CD4-positive, alpha-beta T cell treated with Interleukin-15 for 1 hour (primary cell): ENCODE measurements at places on chromosomes 16 and 17.

GRCh38 chr16:3059041-3059722 lies 6.3 kb upstream of the IL32 start:
- peak; percentile 88 for DNase-seq

DNA sequence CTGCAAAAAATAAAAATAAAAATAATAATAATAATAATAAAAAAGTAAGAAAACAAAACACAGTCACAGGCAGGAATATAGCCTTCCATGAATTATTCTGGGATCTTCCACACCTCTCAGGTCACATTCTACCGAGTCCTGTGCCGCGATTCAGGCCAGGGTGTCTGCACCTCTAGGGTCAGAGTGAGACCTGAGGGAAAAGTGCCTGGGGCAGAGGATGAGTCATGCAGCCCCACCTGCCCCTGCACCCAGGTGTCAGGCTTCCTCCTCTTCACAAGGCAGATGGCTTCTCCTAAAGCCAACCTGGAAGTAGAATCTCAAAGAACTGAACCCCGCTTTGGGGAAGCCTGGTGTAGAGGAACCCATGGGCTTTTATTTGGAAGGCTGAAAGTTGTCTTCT lies 283.7 kb downstream of the CPPED1 start:
- no peak for DNase-seq

DNA sequence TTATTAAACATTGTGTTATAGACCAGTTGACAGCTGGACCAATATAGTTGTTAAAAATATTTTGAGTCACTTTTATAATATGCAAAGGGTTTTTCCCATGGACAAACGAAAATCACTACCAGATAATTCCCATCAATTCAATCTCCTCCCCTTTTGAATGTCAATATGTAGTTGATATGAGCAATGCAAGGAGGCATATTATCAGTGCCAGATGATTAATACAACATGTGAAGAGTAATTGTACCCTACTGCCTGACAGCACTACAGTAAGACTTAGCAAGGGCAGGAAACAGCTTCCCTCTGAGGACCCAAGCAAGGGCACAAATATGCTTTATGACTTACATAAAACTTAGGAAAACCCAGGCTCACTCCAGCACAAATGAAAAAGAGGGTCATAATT lies 17.3 kb downstream of the KANSL1 start:
- no peak for DNase-seq

- no peak for DNase-seq
Measured at GRCh38 chr17:59353106-59353854, 21.8 kb downstream of the YPEL2 start.

- DNase-seq, result no peak
Measured at GRCh38 chr16:1153480-1154160, 714 bp downstream of the CACNA1H start.

DNA sequence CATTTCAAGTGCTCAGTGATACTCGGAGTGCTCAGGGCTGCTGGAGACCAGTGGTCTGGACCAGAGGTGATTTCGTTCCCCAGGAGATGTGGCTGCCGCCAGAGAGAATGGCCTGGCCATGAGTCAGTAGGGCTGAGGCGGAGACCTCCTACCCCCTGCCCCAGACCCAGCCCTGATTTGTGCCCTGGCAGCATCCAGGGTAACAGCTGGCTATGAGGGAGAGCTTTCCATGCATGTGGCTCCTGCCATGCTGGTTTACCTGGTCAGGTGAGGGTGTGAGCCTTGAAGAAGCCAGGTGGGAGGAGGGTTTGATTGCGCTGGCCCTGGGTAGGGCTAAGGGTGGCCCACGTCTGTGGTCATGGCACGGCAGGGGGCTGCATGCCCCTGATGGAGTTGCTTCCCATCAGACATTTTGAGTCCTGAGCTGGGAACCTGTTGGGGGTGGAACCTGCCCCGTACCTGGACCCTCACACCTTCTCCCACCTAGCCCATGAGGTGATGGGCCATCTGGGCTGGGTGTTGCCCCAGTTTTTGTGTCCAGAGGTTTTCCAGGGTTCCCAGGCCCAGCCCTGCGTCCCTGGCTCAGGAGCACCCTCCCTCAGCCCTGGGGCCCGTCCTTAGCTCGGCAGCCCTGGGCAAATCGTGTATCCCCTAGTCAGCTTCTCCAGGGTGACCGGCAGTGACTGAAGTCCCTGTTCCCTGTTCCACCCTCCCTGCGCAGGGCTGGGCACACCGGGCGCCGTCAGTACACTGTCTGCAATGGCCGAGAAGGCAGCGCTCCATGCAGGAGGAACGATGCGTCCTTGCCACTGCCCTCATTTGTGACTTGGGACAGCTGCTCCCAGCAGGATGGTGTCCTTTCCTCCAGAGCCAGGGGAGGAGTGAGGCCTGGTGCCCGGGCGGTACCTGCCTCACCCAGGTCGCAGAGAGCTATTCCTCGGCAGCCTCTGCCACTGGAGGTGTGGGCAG lies 9.0 kb upstream of the CSNK1D start:
- DNase-seq, result no peak

DNA sequence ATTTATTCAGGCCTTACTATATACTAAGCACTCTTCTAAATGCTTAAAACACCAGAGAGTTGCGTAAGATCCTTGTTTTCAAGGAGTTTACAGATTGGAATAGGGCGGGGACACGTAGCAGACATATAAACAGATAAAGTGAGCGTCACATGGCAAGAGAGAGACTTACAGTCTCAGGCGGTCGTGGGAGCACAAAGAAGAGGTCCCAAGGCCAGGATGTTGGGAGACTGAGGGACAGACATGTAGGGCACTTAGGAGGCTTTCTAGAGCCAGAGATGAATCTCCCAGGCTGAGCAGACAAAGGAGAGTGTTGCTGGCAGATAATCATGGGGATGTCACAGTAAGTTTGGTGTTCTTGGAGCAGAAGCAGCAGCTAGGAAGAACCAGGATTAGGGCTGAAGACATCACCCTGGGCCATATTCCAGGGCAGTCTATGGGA lies 119.1 kb upstream of the ANKFN1 start:
- DNase-seq, result no peak

- peak; percentile 74 for DNase-seq
Measured at GRCh38 chr17:74862108-74862901, 2.6 kb upstream of the GRIN2C start.

GRCh38 chr16:52817696-52818095 lies 235.0 kb downstream of the CHD9NB start:
- no peak for DNase-seq

- no peak for DNase-seq
Measured at GRCh38 chr16:2208308-2208707, 2.4 kb downstream of the BRICD5 start.

GRCh38 chr16:85179344-85180046 lies 67.2 kb upstream of the CIBAR2 start:
- DNase-seq, result no peak

DNA sequence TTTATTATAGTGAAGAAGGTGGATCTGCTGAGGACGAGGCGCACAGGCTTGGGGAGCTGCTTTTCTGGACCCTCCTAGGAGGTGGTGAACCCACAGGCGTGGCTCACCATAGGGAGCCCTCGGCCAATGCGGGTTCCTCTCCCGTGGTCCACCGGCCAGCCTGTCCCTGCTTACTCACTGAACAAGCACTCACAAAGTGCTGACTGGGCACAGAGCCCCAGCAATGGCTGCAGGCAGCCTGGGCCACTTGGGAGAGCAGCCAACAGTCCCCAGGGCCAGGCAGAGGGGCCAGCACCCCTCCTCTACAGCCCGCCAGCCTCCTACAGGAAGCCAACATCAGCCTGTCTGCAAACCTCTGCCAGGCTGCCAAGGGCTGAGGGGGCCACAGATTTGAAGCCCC lies 19.1 kb upstream of the NCBP3 start:
- no peak for DNase-seq

GRCh38 chr17:82489117-82489516 lies 30.4 kb upstream of the FOXK2 start:
- DNase-seq, result no peak

- no peak for DNase-seq
Measured at GRCh38 chr16:1712791-1713261, 6.8 kb downstream of the MAPK8IP3 start.

- no peak for DNase-seq
Measured at GRCh38 chr17:57121308-57122042, 36.4 kb downstream of the AKAP1 start.

- no peak for DNase-seq
Measured at GRCh38 chr17:78101112-78101511, 27.4 kb downstream of the TMC6 start.

DNA sequence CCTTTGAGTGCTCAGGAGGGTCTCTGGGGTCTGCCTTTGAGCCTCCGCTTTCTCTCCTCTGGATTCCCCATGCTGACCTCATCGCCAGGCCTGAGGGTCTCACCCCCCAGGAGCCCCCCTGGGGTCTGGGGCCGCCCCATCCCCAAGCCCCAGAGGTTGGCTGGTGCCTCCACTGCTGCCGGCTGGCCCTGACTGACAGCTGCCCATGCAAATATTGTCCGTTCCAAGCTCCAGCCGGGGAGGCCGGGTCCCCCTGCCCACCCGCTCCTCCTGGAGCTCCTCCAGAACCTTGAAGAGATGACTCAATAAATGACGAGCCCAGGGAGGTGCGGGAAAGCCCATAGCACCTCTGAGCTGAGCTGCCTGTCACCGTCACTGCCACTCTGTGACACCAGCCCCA lies 173.8 kb downstream of the RBFOX3 start:
- no peak for DNase-seq

DNA sequence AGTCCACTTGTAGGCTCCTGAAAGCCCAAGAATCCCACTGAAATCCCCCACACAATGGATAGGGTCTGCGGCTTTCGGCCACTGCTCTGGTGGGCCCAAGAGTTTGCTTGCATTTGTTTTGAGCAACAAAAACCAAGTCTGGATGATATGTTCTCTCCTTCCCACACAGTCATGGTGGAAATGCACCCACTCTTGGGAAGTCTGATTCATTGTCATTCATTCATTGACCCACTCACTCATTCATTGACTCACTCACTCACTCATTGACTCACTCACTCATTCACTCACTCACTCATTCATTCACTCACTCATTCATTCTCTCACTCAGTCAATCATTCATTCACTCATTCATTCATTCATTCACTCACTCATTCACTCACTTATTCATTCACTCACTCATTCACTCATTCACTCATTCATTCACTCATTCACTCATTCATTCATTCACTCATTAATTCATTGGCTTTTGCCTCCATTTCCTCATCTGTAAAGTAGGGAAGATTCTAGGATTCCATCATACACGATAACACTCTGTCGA lies 2.2 kb upstream of the CA5A start:
- DNase-seq, result no peak

DNA sequence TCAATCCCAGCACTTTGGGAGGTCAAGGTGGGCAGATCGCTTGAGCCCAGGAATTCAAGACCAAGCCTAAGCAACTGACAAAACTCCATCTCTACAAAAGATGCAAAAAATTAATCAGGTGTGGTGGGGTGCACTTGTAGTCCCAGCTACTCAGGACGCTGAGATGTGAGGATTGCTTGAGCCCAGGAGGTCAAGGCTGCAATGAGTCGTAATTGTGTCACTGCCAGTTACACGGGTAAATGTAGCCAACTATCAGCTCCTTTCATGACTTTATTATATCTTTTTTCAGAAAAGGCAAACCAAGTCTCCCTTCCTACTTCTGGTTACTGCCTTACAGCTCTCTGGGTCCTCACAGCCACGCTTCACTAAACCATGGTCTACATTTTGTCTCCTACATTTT lies 4.0 kb downstream of the SDF2 start:
- DNase-seq, result no peak

DNA sequence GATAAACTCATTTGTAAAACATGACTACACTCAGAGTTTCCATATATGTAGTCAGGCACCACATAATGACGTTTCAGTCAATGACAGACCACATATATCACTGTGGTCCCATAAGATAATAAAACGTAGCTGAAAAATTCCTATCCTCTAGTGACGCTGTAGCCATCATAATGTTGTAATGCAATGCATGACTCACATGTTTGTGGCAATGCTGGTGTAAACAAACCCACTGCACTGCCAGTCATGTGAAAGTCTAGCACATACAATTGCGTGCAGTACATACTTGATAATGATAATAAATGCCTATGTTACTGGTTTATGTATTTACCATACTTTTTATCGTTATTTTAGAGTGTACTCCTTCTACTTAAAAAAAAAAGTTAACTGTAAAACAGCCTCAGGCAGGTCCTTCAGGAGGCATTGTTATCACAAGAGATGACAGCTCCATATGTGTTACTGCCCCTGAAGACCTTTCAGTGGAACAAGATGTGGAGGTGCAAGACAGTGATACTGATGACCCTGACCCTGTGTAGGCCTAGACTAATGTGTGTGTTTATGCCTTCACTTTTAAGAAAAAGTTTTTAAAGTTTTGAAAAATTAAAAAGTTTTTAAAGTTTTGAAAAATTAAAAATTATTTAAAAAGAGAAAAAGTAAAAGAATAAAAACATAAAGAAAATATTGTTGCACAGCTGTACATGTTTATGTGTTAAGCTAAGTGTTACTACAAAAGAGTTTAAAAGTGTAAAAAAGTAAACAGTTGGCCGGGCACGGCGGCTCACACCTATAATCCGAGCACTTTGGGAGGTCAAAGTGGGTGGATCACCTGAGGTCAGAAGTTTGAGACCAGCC lies 9.0 kb downstream of the STAT5B start:
- DNase-seq, result peak; percentile 70

GRCh38 chr16:69225121-69225520 lies 38.2 kb downstream of the SNTB2 start:
- DNase-seq, result no peak

DNA sequence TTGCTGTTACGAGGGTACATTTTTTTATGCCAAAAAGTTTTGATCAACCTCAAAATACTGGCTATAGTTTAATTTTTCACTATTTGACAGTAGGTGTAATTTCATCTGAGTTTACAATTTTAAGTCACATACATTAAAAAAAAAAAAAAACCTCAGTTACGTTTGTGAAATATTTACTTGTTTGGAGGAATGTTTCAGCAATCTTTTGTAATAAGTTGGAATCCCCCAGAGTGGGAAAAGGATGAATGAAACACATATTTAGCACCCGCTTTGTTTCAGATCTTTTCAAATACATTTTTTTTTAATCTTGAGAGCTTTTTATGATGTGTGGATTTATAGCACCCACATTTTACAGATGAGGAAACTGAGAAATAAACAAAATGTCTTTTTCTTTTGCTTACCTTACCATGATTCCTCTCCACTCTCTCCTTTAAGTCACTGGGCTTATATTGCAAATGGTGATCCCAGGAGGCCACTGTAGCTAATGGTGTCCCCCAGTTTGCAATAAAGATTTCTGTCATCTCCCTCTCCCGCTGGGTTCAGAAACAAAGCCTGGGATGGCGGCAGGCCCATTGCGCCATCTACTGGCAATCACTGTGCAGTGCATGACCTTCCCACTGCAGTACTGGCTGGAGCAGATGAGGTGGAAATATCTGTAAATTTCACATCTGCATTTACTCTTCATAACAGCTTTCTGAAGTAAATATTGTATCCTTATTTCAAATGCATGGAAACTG lies 27.7 kb downstream of the TBC1D3B start:
- DNase-seq, result peak; percentile 72

GRCh38 chr17:28896884-28897768 lies at the start of gene FLOT2:
FLOT2 (minus strand) TSS chr17:28897733; CDS start chr17:28897574, 159 bp downstream.
- DNase-seq, result peak; percentile 61

DNA sequence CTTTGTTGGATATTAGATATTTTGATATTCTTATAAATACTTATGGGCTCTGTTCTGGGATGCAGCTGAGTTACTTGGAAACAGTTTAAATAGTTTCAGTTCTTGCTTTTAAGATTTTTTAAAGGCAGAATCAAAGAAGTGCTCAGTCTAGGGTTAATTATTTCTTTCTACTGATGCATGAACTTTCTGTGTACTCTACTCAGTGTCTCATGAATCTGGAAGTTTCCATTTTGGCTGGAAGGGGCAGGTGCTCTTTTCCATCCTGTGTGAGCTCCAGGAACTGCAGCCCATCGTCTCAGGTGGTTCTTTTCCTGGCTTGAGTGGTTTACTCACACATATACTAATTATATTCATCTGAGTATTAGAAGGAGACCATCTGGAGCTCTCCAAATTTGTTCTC lies 61.1 kb upstream of the CPHXL start:
- DNase-seq, result no peak
